ENCODE measurements at places on chromosomes 1 and 21.

DNA sequence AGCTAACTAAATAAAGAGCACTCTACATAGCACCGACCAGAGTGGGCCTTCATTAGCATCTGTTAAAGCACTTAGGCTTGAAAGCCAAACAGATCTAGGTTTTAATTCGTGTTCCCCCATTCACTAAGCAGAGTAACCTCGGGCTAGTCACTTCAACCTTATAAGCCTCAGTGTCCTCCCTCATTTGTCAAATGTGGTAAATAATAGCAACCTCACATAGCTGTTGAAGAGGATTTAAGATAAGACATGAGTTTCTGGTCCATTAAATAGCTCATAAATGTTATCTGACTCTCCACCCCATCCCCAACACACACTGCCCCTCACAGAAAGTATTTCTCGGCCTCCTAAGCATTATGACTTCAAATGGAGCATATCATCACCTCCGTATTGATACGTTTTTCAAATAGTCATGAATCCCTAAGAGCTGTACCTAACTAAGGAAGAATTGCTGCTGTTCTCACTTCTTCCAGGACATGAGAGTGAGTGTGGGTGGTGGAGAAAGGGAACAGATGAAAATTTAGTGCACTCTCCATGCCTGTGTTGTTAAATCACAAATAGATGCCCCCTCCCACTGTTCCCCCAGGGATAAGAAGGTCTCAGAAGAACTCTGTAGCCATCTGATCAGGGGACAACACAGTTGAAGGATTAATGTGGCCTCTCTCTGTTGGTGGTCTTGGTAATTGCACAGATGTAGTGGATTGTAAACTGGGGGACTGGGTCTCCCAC lies 47.6 kb downstream of the PLPP3 start:
- no peak for DNase-seq

DNA sequence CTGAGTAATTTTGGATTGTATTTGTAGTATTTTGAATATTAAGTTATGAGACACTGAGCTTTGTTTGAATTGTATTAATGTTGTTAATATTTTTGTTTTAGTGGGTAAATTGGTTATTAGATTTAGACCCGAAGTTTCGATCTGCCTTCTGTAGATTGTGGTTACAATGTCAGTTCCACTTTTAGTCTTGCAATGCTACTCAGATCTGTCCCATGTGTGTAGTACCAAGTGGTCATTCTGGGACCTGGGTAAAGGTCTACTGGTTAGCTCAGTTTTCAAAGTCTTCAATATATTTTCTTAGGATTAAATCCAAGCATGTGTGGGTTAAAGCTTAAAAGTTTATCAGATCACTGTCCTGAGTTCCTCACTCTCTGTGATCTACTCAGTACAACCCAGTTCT lies 346.5 kb upstream of the PROX1 start:
- DNase-seq: no peak

- DNase-seq: peak; percentile 41
Measured at GRCh38 chr1:165408518-165408917, 36.4 kb downstream of the RXRG start.

DNA sequence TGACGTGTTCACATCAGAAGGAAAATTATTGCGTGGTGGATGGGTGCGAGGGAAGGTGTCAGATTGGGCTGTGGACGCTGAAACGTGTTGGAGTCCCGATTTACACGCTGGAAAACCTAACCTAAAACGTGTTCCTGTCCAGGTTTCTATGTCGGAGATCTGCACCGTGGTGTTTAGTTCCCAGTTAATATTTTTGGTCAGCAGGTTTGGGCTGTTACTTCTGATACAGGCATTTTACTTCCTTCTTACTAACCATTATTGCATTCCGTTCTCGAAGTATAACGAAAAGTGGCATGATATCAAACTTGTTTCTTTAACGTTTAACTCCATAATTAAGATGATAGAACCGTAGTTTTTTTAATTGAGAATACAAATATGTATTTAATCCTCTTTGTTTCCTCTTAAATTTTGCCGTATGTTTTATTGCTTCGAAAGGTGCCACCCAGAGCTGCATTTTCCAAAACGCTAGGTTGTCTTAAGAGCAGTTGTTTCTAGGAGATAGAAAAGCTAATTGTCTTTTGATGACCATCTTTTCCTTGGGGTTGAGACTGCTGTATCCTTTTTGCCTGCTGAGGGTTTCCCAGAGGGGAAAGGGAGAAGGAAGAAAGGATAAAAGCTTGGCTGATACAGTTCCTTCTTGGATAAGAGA lies 1.3 kb downstream of the ADARB1 start:
- DNase-seq: peak; percentile 26

GRCh38 chr1:240070188-240070587 lies 21.5 kb upstream of the FMN2 start:
- DNase-seq: no peak

- no peak for DNase-seq
Measured at GRCh38 chr1:232557502-232558191, 72.3 kb downstream of the SIPA1L2 start.

- no peak for DNase-seq
Measured at GRCh38 chr1:83701355-83701754, 297.6 kb downstream of the TTLL7 start.

GRCh38 chr21:46104104-46104503 lies 6.2 kb downstream of the COL6A2 start:
- DNase-seq: no peak

DNA sequence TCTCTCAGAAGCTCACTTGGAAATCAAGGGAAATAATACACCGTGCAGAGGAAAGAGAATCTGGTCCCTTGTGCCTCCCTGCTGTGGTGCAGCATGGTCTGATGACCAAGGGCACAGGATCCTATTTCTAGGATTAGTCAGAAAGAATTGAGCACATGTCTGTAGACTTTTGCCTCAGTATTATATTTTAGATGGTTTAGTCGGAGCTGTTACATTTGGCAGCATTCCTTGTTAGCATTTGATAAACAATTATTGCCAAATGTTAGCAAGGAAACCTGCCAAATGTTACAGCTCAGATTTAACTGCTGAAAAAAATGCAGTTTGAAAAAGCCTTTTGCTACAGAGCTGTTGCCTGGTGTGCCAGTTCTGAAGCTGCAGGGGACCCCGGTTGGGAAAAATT lies 183.5 kb upstream of the DPYD start:
- peak; percentile 53 for DNase-seq

GRCh38 chr21:38383411-38384237 lies 114.7 kb downstream of the ERG start:
- DNase-seq: no peak

DNA sequence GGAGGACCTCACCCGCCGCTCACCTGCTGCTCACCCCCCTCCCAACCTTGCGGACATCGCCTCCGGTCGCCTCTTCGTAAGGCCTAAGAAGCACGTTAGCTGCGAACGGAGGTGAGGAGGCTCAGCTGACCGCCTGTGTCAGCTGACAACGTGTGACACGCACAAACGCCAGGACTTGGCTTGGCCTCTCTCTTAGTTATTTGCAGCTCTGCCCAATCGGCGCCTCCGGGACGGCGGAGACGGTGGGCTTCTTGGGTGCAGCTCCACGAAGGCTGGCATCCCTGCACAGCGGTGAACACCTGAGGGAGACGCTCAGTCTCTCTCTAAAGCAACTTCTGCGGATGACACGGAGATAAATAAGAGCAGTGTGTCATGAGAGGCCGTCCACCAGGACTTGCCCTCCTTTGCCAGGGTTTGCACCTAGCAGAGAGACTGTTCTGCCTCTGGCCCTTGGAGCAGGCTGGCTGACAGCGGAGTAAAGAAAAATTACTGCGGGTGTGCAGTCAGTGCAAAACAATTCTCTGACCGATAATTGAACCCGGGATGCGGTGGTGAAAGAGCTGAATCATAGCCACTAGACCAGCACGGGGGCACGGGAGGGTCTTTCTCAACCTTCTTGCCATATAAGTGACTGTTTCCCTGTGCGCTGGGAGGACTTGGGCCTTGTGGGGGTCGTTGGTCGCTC lies 318.9 kb downstream of the FAM72C start:
- no peak for DNase-seq

DNA sequence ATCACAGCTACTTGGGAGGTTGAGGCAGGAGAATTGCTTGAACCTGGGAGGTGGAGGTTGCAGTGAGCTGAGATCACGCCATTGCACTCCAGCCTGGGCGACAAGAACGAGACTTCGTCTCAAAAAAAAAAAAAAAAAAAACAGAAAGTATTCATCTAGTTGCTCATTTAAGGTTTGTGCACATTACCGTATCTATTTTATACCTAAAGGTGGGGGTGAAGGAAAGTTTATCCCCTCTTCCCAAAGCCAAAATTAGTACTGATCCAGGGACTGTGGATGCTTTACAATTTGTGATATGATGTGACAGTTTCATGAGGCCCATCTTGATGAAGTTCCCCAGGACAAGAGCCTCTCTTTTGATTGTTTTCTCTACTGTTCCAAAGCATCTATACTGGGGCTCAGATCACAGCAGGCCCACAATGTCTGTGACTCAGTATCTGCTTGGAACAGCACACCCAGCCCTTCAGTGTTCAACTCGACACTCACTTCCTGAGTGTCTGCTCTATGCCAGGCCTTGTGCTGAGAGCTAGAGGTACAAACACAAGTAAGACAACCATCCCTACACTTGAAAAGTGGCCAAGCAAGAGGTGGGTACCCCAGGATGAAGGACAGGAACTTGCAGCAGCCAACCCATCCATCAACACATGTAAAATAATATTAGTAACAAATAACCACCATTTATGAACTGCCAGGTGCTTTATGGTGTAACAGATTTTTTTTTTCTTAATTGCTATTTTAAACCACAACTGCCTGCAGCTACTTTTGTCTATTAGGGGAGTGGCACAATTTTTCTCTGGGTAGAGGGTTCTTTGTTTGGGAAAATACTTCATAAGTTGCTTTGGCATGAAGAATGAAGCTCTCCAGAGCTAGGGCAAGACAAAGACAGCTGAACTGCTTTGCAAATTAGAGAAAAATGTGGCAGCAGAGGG lies 29.0 kb upstream of the KHDRBS1 start:
- peak; percentile 26 for DNase-seq

Data from amniotic epithelial cell (primary cell).